ENCODE measurements at places on chromosomes 13 and 19. TPM values are rescaled to one million over a fixed set of nuclear protein-coding genes. Genes with fewer than 3 reads are reported as not detected.

The NBEA gene
- total RNA-seq, result 48.3 TPM

DNA sequence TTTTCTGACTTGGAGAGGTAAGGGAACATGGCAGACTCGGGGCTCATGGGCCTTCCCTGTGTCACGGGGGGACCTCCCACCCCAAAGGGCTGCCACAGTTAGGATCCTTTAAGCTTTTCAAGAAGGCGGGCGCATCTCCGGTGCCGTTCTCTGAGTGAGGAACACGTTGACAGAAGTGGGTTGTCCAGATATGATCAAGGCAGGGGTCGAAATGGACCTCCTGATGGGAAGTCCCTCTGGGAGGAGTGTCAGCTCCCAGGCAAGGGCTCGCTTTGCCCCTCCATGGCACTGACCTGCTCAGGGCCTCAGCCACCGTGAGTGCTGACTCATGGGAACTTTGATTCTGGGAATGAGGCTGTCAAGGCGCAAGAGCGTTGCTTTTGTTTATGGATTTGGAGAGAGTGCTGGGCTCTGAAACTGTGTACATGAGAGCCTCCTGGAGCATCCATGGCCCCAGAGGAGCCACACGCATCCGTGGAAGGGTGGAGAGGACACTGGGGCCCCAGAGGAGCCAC, 6.5 kb upstream of the TEX29 start:
- DNase-seq, result no peak

The DAND5 gene
- total RNA-seq, result 0.44 TPM

- DNase-seq, result no peak
Measured at GRCh38 chr13:78299832-78300623, 303.3 kb downstream of the POU4F1 start.

Measured in glutamatergic neuron (in vitro differentiated cells).